ENCODE measurements at places on chromosomes 2 and 18. TPM values are rescaled to one million over a fixed set of nuclear protein-coding genes. Genes with fewer than 3 reads are reported as not detected.

DNA sequence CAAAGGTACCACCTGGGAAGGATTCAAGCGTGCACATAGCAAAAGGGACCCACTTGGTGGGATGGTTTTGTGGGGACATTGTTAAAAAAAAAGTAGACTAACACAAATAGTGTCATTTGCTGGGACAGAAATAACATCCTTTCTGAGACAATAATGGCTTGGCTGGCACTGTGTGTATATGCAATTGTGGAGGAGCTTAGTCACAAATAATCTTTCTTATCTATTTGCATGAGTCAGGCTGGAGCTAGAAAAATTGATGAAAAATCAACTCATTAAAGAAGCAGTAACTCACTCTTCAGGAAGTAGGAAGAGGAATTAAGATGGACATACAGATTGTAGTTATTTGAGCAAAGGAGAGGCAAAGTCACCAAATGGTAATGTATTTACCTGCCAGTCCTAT is 29.5 kb upstream of the ITGB6 start:
- no peak for DNase-seq

DNA sequence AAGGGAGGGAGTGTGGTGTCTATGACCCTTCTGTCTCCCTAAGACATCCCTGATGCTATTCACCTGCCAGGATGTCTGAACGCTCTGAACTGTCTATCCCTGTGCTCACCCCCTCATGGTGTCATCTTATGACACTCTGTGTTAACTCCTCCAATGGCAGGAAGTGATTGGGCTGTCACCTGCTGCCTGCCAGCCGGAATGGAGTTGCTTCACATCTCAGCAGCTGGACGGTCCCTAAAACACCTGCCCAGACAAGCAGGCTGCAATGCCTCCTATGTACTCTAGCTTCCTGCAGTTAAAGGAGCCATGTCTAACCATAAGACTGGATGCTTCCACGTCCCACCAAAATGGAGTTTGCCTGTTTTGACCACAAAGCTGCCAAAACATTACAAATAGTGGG is 99.9 kb downstream of the CPO start:
- no peak for DNase-seq

GRCh38 chr2:149438330-149438960 is 108.1 kb downstream of the LYPD6 start:
- no peak for DNase-seq

GRCh38 chr2:132875193-132875592 is 205.2 kb upstream of the LYPD1 start:
- DNase-seq: no peak

- no peak for DNase-seq
Measured at GRCh38 chr2:130353291-130354138, 2.3 kb upstream of the PTPN18 start.

DNA sequence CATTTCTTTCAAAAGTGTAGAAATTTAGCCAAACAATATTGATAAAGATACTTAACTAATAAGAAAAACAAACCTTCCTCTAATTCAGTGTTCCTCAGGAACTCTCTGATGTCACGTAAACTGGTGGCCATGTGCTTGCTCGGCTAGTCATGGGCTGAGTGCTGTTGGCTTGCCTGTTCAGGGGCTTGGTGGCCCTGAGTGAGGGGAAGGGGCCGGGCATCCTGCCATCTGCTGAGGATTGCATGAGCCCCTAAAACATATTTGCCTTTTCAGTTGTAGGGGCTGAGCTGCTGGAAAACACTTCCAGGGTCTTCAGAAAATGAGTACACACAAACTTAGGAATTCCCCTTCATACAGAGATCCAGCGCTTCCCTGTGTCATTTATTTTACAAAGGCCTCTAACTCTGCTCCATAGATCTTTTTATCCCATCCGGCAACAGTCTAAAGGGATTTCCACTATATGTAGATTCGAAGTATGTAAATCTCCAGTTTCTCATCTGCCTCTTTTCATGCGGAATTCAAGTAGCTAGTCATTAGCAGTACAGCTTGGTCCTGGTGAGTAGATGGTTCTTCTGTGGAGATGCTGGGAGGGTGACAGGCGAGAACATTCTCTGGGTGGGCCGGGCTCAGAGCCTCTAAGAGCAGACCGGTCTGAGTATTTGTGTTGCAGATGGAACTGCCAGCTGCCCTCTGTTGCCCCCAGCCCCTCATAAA is 20.1 kb upstream of the NFATC1 start:
- DNase-seq: no peak

- no peak for DNase-seq
Measured at GRCh38 chr18:11322716-11323115, 173.3 kb upstream of the PIEZO2 start.

GRCh38 chr2:156890529-156891148 is 366.9 kb upstream of the GALNT5 start:
- DNase-seq: no peak

DNA sequence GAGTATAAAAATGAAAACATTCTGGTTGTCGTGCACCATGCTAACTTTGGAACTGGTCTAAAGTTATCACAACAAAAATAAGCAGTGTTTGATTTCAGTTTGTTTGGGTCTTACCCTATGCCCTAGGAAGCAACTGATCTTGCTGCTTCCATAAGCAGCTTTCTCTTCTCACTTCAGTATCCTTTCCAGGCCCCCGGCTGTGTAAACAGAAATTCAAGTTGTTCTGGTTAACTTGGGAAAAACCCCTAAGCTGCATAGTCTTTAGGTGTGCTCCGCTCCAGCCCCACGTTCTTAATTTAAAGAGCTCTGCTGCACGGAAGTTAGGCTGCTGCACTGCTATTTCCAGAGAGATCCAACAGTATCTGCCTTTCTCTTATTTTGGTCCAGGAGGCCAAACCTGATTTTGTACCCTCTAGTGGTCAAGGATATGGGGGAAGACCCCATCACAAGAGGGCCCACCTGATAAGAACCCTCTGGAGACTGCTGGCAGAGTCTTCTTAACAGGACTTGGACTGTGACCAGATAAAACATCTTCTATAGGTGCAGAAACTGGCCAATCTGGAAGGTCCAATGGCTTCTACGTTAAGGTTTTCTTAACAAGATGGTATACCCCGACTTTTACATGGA is 69.1 kb downstream of the FEZ2 start:
- no peak for DNase-seq

DNA sequence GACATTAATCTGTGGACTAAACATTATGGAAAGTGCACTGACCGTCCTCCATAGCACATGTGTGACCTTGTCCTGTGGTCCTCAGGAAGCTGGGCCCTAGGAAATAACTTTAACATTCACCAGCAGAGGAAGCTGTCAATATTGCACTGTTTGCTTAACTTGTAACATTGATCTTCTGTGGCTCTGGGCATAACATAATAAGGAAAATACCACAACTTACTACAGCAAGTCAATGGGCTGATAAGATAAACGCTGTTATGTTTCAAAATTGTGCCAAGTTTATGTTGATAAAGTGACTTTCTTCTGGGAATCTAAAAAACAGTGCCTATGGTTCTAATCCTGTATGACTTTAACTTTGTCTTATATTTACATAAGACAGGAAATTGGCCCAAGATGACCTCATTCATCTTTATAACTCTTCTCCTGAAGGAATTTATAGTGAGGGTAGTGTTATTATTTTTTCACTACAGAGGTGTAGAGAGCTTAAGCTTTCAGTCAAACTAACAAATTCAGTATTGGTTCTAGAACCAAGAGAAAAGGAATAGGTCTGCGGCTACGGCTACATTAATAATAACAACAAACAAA is 113.7 kb upstream of the MAP4K3 start:
- no peak for DNase-seq

- no peak for DNase-seq
Measured at GRCh38 chr2:164023896-164024295, 288.1 kb upstream of the FIGN start.

DNA sequence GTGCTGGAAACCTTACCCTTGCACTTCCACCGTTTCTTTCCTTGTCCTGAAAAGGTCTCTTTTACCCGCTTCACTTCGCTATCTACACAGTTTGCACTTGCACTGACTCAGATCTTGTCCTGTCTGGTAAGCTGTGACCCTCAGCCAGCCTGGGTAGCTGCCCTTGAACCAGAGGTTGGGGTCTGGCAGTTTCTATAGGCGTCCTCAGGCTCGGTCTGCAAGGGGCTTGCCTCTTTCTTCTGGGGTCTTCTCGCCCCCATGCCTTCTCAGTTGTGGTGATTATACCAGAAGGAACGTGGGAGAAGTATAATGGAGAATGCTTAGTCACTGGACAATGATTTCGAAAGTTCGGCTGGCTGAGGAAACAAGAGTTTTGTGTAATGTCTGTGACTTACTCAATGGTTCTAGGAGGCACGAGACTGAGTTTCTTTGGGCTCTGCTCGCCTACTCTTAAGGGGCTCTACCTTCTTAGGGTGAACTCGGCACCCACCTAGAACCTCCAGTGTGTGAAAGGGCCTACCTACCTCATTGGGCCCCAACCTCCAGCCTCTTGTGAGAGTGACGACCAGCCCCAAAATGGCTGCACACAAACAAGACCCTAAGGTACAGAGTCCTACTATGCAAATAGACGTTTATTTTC is 6.9 kb upstream of the STAT1 start:
- peak; percentile 68 for DNase-seq

The ABCG5 gene
- total RNA-seq: not detected

The FZD7 gene
- total RNA-seq: 1.1 TPM

The TDRD15 gene
- not detected for total RNA-seq

The XIRP2 gene
- not detected for total RNA-seq

The OTX1 gene
- total RNA-seq: 0.07 TPM

The DHX57 gene
- 10.0 TPM for total RNA-seq

Data from activated T-cell treated with anti-CD3 and anti-CD28 coated beads, Interleukin-2, amount 50 U/mL, for 72 hours (primary cell).